Skin of body (tissue), 3 donors: ENCODE measurements at places on chromosomes 3 and 15. TPM values are rescaled to one million over a fixed set of nuclear protein-coding genes. Genes with fewer than 3 reads are reported as not detected.

Gene GHSR
- not detected for total RNA-seq

- no peak for DNase-seq
Observed at GRCh38 chr15:39270221-39270855, 310.5 kb upstream of the THBS1 start.

Gene PLA1A
- total RNA-seq, result 0.20 TPM

- DNase-seq, result no peak
Observed at GRCh38 chr3:177687291-177687690, 490.0 kb upstream of the TBL1XR1 start.

- DNase-seq, result no peak
Observed at GRCh38 chr3:18124501-18124900, 300.6 kb downstream of the SATB1 start.
